ENCODE measurements at places on chromosomes 7 and 10.

DNA sequence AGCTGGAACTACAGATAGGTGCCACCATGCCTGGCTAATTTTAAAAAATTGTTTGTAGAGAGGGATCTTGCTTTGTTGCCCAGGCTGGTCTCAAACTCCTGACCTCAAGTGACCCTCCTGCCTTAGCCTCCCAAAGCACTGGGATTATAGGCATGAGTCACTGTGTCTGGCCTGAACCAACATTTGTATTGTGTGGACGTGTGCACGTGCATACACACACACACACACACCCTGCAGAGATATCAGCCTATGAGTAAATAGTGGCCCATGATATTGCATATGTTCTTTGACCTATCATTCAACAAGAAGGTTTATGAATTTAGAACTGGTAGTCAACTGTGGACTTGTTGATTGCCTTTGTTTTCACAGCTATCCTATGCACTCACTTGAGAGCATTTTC, 161.6 kb downstream of the BAMBI start:
- DNase-seq = no peak

GRCh38 chr10:89158446-89158845, 48.7 kb downstream of the CH25H start:
- DNase-seq = no peak

DNA sequence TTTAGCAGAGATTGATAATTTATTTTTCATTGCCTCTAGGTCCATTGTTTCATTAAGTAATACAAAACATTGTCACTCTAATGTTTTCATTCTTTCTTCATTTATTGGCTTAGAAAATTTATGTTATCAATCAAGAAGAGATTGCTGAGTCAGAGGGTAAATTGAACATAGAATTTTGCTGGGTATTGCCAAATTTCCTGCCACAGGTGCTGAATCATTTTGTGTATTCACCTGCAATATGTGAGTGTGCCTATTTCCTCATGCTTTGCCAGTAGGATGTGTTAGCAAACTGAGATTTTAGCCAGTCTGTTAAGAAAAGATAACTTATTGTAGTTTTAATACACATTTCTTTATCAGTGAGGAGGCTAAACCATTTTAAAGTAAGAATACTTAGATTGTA, 38.0 kb downstream of the MARCHF5 start:
- DNase-seq = no peak

DNA sequence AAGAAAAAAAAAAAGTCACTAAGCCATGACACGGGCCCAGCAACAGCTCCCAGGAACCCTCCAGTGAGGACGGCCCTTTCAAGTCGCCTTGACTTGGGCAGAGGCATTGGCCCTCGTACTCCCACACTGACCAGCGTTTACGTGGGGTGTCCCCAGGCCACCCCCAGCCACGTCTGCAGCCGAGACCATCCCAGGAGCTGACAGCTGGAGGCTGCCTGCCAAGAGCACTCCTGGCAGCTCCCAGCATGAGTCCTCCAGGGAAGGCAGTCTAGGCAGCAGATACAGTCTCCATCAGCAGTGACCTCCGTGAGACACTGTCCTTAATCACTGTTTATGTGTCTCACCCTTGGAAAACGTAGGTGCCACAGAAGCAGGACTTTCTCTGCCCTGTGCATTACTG, 86.5 kb downstream of the PROSER2 start:
- no peak for DNase-seq

DNA sequence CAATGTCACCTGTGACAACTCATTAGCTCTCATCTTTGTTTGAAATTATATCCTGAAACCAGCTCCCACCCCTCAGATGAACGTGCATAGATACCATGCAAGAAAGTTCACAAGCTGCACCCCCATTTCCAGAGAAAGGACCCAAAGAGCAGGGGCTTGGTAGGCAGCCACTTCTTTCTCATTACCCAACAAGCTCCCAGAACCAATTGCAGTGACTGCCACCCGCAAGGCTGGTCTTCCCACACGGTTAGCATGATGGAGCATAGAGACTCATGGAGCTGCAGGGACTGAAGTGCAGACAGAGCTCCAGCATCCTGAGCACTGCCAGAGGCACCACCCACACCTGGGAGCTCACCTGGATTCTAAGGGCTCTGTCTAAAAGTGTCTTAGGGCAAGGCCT, 28.5 kb downstream of the FRMPD2 start:
- DNase-seq = no peak

DNA sequence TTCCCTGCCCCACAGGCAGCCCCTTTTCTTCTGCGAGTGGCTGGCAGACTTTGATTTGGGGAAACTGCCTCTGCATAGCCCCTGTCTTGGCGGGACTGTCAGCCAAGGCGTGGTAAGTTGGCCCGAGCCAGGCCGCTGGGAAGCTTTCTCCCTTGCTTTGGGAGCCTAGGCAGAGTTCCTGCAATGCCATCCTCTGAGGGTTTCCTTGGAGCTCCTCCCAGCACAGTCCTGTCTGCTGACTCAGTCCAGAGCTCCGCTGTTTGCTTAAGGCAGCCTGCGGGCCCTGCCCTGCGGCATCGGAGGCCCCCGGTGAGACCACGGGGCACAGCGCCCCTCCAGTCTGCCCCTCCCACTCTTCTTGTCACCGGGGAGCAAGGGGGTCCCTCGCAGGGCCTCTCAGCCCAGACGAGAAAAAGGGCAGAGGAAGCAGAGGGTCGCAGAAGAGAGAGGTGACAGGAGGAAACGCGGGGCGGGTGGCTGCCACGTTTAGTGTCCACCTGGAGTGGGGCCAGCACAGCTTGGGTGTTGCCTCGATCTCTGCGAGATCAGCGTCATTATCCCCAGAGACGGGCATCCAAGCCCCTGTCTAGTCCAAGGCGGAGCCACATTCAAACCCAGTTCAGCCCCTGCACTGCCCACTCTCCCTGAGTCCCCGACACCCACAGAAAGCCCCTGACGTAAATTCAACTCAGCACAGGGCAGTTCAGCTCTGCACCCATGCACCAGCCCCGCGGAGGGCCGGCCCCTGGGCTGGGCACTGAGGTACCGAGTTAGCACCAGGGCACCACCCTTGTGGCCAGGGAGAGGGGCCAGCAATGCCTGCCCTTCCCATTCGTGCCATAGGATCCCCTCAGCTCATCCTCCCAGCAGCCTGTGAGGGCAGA, 59.0 kb upstream of the CHST15 start:
- DNase-seq = no peak

- DNase-seq = no peak
These were observed 266.2 kb upstream of the RNF32 start for GRCh38 chr7:156374335-156374734.

DNA sequence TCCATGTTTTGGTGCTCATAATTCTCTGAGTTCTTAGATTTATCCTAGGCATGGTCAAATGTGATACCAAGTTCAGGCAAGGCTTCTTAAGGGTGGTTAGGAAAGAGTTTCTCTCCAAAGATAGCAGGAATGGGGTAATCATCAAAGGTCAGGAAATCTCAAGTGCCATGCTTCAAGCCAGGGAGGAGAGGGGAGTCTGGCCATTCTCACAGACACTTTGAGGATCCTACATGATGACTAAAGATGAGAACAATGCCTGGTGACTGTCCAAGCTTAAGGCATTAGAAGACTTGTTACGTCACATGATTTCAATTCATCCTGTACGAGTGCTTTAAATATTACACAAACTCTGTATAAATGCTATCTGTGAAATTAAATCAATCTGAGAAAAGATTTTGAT, 59.4 kb downstream of the POM121L12 start:
- DNase-seq = no peak

GRCh38 chr10:110160081-110160480, 47.3 kb upstream of the MXI1 start:
- no peak for DNase-seq

GRCh38 chr10:18226336-18226735, 86.1 kb downstream of the CACNB2 start:
- DNase-seq = no peak

DNA sequence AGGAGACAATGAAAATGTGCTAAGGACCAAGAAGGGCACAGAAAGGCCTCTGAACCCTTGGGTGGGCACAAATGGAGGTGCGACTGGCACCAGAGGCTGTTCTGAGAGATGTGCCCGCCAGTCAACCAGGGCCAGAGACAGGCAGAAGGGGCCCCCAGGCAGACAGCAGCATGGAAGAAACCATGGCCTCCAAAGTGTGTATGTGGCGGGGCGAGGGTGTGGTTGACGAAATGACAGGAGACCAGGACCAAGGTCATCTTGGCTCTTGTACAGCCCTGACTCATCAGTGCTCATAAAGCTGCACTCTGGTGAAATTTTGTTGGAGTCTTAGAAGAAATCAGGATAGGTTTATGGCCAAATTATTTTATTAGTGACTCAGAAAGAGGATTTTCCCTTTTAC, 4.0 kb upstream of the MRPS24 start:
- DNase-seq = no peak

- DNase-seq = peak; percentile 61
These were observed 452 bp upstream of the RPP30 start for GRCh38 chr10:90871279-90871765.

DNA sequence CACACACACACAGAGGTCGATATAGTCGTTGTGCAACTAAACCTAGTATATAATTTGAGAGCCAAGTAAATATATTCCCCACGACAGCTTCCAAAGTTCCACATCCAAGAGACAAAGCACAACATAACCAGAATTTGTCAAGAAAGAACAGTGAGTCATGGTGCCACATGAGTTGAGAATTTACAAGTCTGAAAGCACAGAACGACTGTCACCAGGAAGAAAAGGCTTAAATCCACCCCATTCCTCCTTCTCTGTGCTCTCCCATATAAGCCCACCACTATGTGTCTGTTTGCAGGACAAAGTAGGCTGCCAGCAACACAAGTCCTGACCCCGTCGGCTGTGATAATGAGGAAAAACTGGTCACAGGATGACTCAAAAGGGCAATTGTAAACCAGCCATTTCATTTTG, 32.8 kb downstream of the GSAP start:
- no peak for DNase-seq

DNA sequence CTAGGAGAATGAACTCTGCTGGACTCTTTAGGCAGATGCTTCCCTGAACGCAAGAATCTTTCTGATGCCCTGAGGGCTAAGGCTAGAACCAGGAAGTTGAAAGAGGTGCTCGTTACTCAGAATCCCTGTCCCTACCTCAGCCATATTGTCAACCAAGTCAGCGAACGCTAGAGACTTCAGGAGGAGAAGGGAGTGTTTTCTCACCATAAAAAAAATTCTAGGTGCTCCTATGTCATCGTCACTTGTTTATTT, 359.4 kb downstream of the PRPF18 start:
- no peak for DNase-seq

DNA sequence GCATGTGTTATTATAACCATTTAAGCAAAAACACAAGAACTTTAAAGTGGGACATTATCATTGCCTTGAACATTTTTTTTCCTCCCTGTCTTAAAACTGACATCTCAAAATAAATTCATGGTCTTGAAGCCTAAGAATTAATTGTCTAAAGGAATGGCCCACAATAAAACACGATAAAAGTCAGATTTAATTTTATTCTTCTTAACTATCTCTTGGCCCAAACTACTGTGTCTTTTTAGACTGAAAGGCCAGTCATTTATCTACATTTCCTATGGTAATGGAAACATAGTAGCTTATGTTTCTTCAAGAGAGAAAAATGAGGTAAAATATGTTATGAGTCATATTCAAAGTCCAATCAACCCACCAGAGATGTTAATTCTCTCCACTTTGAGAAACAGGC, 24.4 kb upstream of the ETV1 start:
- DNase-seq = no peak

DNA sequence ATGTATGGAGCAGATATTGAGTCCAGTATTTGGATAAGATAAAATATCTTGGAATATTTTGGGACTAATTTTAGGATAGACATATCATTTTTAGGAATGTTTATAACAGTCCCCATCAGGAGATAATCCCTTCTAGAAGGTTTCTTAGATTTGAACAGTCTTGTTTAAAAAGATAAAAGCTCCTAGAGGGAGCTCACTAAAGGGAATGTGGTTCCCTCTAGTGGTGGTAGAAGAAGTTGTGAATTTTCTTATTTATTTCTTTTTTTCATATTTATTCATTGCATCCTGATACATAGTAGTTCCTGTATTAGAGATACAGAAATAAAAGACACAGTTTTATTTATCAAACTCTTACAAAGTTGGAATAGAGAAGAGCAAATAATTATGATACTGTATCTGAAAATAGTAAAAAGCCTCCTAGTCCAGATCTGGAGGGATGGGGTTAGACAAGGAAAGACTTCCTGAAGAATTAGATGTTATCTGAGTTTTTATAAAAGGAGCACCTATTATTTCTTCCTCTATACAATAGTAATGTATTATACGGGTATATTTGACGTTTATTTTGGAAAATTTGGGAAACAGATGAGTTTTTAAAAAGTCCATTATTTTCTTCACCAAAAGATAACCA, 24.5 kb upstream of the KLF14 start:
- no peak for DNase-seq

GRCh38 chr7:112050250-112050881, 155.8 kb downstream of the DOCK4 start:
- DNase-seq = no peak

DNA sequence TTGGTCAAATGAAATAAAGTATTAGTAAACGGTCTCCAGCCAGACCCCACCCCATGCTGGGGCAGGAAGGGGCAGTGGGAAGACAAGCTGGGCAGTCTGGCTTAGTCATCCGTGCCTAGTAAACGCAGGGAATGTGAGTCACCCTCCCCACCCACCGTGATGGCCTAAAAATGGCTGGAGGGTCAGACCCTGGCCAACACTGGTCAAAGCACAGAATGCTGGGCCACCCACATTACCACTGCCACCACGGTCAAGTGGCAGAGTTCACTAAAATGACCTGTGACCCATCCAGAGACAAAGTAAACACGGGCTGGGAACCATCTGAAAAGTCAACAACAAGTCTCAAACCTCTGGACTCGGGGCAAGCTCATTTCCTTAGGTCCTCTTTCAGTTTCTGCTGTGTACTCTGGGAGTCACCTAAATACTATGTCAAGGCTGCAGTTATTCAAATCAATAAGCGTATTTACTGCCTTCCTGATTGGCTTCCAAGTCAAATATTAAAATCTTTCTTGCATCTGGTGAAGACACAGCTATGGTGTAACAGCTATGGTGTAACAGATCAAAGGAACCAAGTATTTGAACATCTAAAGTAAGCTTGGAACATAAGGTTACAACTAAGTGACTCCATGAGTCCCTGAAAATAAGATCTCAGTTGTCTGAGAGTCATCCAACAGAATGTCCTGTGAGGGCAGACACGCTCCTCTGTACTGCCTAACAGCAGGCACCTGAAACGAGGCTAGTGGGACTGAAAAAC, 3.0 kb downstream of the ZFAND2A start:
- no peak for DNase-seq

DNA sequence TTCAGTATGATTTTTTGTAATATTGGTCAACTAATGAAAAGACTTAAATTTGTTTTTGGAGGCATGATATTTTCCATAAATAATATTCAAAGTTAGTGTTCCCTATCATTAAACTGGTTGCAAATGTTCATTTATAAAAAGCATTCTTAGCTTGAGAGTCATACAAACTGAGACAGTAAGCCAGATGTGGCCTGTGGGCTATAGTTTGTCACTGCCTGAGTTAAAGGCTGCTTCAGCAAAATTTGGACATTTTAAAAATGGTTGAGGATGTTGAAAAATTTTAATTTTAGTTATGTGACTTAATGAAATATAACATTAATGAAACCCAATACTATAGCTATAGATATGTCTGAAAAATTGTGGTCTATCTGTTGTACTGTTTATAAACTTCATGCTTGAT, 180.2 kb upstream of the CACNA2D1 start:
- DNase-seq = no peak

GRCh38 chr7:39394105-39394680, 172.0 kb upstream of the YAE1 start:
- no peak for DNase-seq

GRCh38 chr7:51482976-51483375, 166.4 kb upstream of the COBL start:
- no peak for DNase-seq

GRCh38 chr10:131802156-131802915, 98.5 kb upstream of the PPP2R2D start:
- no peak for DNase-seq

GRCh38 chr10:84012831-84013458, 126.4 kb upstream of the GHITM start:
- DNase-seq = no peak
